Neural progenitor cell (in vitro differentiated cells): ENCODE measurements at places on chromosomes 1 and 21. TPM values are rescaled to one million over a fixed set of nuclear protein-coding genes. Genes with fewer than 3 reads are reported as not detected.
A peak's percentile ranks its signal among the peaks of the same experiment; 100 is the strongest.

The RGS1 gene
- not detected in 2 replicates for total RNA-seq

The ENTREP3 gene
- 4.8 and 14.9 TPM in 2 replicates for total RNA-seq

The CFAP74 gene
- 0.19 TPM in 1 of 2 replicates, not detected in the other for total RNA-seq

The F13B gene
- not detected in 2 replicates for total RNA-seq

The EBNA1BP2 gene
- 43.2 and 71.6 TPM in 2 replicates for total RNA-seq

DNA sequence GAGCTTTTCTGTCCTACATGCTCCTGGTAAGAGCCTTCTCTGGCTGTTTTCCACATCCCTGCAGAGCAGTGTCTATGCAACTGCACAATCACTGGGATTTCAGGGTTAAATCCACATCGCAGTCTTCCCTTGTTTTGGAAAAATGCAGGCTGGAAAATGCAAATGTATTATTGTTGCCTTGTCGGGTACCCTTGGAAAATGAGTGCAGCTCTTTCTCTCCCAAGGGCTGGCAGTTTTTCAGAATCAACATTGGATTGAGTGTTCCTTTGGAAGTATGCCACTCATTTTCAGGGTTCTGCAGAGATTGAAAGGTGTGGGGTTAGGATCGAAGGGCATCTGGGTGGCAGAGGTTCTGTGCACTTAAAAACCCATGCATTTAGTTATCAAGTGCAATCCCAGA lies 3.2 kb downstream of the NOS1AP start:
- no peak for DNase-seq

- DNase-seq, result no peak
Observed at GRCh38 chr1:50373532-50373931, 49.7 kb downstream of the DMRTA2 start.

GRCh38 chr1:40383488-40384412 lies 10.2 kb downstream of the SMAP2 start:
- DNase-seq, result no peak

DNA sequence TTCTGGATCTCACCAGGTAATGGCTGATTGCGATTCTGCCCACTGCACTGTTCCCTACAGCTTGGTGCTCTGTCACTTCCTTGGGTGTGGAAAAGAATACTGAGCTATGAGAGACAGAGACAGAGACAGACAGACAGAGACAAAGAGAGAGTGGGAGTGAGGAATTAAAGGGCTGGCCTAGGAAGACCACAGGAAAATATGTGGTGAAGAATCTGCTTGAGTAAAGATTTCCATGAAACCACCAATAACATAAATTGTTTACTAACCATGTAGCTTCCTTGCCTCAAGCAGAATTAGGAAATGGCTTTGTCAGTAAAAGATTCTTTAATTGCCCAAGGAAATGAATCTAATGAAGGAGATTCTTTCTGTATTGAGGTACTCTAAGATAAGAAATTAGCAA lies 54.4 kb downstream of the MPZL1 start:
- DNase-seq, result no peak

DNA sequence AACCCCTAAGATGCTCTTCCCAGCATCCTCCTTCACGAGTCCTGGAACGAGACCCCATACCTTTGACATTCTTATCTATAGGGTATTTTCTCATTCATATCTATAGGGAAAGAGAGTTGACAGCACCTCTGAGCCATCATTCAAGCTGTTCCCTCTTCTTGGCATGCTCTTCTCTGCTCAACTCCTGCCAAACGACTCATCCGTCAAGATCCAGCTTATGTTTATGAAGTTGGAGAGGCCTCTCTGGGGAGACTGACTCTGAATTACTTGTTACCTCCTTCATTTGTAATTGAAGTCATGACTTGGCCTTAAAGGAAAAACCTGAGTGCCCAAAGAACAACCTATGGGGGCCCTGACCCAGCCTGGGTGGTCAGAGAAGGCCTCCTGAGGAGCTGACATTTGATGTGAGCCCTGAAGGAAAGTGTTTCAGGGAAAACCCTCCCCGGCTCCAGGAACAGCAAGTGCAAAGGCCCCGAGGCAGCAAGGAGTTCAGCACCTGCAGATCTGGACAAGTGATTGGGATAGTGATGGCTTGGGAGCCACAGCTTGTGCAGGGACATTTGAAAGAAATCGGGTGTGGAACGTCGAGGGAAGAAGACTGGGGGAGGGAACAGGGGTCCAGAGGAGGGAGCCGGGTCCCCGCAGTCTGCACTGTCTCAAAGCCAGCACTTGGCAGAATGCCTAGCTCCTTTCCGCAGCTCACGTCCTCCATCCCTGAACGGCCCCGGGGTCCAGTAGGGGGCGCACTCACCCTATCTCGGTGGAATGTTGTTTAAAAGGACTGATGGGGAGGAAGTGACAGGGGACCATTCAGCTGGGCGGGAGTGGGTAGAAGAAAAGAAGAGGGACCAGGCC lies 14.0 kb upstream of the CDA start:
- peak; percentile 88 for DNase-seq

- DNase-seq, result no peak
Observed at GRCh38 chr1:9066945-9067807, 2.3 kb downstream of the SLC2A5 start.

GRCh38 chr1:1959840-1960479 lies 40.9 kb upstream of the TMEM52 start:
- DNase-seq, result peak; percentile 91

DNA sequence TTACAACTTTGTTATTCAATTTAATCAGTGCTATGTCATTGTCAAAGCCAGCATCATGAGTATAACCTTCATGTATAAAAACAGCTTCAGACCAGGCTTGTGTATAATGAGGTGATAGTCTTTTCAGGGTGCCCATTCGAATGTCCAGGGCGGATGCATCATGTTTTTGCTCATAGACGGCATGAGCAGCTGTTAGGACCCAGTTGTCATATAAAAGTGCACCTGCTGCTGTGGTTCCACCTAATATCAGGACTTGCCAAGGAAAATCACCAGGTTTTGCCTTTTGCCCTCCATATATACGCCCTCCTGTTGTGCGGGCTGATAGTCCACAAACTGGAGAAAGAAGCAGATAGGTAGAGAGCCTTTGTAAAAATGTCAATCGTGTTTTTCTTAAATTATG lies 14.9 kb downstream of the TARDBP start:
- no peak for DNase-seq

DNA sequence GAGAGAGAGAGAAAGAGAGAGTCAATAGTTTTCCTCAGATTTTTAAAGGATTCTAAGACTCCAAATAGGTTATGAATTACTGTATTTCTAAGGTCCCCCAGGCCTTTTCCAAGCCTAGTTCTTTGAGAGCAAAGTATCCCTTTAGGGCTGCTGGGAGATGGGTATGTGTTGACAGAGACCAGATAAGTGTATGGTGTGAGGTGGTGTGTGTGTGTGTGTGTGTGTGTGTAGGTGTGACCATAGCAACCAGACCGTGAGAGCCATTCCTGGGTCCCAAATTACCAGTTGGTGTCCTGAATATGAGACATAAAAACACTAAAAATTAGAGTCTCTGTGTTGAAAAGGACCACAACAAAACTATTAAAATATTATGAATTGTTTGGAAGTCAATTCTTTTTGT lies 41.7 kb upstream of the DNAJC6 start:
- no peak for DNase-seq

- no peak for DNase-seq
Observed at GRCh38 chr1:19605967-19606366, 38.1 kb upstream of the NBL1 start.

DNA sequence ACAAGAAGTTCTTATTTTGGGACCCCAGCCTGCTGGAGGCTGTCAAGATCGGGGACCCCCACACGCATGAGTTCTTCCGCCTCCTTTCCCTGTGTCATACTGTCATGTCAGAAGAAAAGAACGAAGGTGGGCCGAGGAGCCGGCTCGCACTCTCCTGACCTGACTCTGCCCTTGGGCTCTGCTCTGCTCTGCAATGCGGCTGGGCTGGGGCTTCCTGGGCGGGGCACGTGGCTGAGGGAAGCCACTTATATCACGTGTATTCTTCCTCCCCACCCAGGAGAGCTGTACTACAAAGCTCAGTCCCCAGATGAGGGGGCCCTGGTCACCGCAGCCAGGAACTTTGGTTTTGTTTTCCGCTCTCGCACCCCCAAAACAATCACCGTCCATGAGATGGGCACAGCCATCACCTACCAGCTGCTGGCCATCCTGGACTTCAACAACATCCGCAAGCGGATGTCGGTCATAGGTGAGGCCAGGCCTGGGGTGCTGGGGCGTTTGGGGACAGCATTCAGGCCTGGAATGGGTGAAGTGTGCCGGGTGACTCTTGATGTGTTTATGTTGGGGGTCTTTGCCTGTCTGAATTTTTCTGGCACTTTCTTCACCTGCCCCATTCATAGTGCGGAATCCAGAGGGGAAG lies 17.6 kb downstream of the ATP8B2 start:
- no peak for DNase-seq

- DNase-seq, result peak; percentile 25
Observed at GRCh38 chr1:93036672-93037071, 42.4 kb upstream of the MTF2 start.

DNA sequence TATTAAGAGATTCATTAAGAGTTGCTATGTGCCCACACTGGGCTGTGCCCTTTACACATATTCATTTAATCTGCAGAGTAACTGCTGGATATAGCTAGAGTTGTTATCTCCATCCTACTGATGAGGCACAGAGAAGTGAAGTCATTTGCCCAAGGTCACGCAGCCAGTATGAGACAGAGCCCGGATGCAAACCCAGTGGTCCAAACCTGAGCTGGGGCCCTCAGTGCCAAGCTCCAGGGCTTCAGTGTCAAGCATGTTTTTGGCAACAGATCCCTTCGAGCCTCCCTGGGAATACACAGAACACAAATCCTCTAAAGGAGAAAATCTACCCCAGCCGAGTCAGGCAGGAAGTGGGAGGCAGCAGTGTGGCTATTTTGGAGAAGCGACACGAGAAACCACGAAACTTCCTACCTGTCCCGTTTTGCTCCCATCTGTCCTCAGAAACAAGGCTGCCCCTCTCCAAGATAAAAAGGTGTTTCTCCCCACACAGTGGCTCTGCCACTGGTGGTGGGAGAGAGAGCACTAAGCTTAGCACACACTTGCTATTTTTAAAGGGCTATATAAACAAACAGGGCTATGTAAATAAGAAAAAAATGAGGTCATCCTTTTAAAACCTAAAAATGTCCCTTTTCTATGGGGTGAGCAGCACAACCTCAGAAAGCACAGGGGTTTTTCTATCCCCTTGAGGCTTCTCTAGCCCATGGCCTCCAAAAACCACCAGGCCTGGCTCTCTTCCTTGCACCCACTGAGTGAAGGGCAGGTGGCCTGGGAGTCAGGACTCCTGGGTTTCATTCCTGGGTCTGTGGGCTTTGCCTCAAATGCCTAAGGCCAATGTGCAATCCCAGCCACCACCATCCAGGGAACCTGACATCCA lies 138.6 kb upstream of the EDN2 start:
- no peak for DNase-seq

GRCh38 chr1:234188454-234188792 lies 184.8 kb upstream of the COA6 start:
- DNase-seq, result peak; percentile 55

DNA sequence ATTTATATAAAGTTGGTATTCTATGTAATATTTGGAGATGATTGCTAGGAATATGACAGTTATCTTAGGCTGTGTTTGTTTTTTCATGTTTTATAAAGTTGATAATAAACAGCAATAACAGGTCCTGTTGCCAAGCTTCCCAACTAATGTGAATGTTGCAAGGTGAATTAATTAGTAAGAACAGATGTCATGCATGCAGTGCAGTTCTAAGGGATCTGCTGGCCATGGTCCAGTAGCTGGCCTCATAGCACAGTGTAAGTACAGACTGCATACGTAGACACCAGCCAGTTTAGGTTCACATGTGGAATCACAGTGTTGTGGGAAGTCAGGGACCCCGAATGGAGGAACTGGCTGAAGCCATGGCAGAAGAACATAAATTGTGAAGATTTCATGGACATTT lies 478.2 kb downstream of the NEGR1 start:
- no peak for DNase-seq

GRCh38 chr1:120178799-120179756 lies 2.8 kb upstream of the SEC22B start:
- DNase-seq, result peak; percentile 1

DNA sequence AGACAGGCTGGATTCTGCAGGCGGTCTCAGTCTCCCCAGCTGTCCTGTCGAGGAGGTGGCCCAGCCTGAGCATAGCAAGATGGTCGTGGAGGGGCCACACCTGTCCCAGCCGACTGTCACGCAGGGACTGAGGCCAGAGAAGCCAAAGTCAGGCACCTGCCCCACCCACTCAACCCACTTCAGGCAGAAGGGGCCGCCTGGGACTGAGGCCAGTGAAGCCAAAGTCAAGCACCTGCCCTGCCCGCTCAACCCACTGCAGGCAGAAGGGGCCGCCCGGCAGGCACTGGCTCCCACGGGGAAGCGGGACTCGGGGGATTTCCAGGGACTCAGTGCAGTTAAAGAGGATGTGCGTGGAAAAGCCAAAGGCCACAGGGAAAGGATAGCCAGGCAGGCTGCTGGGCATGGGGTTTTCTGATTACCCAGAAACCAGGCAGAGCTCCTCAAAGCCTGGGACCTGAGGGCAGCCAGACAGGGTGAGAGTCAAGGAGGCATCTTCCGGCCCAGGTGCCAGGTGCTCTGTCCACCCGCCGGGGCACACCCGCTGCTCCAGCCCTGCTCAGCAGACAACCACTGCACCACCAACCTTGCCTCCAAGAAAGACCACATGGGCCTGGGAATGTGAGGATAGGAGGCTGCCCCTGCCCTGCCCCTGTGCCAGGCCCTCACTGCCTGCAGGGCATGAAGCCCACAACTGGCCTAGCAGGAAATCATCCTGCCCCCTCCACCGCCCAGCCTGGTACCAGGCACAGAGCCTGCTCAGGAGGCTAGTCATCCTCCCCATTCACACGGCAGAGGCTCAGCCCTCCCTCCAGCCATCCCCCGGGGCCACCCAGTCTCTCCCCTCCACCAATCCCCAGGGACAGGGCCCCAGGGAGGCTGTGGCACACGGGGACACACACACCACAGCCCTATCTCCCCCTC lies 41.0 kb downstream of the MEGF6 start:
- no peak for DNase-seq

DNA sequence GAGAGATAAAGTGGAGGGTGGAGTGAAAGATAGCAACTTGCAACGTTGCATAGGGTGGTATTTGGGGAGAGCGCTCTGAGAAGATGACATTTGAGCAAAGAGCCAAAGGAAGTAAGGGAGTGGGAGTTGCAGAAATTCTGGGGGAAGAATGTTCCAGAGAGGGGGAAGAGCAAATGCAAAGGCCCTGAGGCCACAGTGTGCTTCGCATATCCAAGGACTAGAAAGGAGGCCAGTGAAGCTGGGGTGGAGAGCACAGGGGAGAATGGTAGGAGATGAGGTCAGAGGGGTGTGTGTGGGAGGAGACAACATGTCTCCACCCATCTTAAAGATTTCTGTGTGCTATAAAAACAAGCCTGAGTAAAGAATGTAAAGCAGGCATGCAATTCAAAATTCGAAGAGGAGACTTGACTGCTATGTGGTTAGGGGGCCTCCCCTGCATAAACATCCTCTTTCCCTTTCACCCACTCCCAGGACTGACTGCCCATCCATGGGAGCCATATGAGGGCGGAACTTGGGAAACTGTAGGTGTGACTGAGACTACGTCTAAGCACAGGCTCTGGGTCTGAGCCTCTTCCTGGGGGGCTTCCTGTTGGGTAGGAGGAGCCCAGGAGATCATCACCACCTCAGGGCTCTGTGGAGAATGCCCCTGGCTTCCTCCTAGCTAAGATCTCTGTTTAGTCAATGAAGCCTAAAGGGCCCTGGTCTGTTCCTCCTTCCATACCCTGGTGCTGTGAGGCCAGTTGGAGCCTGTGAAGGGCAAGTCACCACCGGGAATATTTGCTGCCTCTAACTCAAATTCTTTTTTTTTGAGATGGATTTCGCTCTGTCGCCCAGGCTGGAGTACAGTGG lies 2.9 kb upstream of the CLIC4 start:
- DNase-seq, result no peak

- no peak for DNase-seq
Observed at GRCh38 chr21:45547545-45547900, 5.3 kb upstream of the SLC19A1 start.

- no peak for DNase-seq
Observed at GRCh38 chr1:114755006-114755931, 2.5 kb downstream of the CSDE1 start.
